ENCODE measurements at places on chromosomes 2 and 18. TPM values are rescaled to one million over a fixed set of nuclear protein-coding genes. Genes with fewer than 3 reads are reported as not detected.

The TDRD15 gene
- not detected for total RNA-seq

The ARL4C gene
- 133 TPM for total RNA-seq

The GKN1 gene
- total RNA-seq: 0.29 TPM

The PSTPIP2 gene
- total RNA-seq: 6.8 TPM

The ARHGAP25 gene
- 0.29 TPM for total RNA-seq

The ASTL gene
- total RNA-seq: not detected

The SLC4A5 gene
- 2.7 TPM for total RNA-seq

The NYAP2 gene
- total RNA-seq: under 0.01 TPM

The CUL3 gene
- 59.5 TPM for total RNA-seq

DNA sequence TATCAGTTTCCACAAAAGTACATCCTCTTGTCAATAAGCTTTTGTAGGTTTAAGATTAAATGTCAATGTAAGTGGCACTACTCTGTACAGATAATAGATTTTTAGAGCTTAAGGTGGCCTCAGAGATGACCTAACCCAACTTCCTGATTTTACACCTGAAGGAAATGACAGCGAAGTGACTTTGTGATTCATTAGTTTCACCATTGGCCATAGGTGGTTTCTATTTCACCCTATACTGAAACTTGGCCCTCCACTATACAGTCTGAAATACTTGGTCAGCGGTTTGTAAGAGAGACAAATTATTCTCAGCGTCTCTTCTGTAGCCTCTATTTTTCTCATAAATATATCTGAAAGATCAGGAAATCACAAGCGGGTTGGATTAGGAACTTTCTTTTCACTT, 330.4 kb upstream of the FAM98A start:
- no peaks in the 10 kb centered on the region for H3K36me3 ChIP-seq
- DNase-seq: no peak
- H3K4me1 ChIP-seq: no peaks in the 10 kb centered on the region
- H3K27me3 ChIP-seq: no peaks in the 10 kb centered on the region
- H3K27ac ChIP-seq: no peak overlapping the region

DNA sequence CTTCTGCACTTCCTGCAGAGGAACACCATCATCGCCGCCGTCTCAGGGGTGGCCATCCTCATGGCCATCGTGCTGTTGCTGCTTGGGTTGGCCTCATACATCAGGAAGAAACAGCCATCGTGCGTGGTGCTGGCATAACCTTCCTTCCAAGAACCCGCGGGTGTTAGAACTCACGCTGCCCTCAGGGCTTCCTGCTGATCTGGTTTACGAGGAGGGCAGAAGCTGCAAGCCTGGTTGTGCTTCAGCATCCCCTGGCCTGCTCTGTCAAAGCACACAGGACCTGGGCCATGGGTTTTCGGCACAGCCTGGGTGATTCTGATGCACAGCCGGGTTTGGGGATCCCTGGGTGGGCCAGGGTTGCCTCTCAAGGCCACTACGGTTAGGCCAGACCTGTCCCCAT, 12.2 kb upstream of the ZAP70 start:
- no peak for DNase-seq
- peaks cover 11% of the 10 kb centered on the region for H3K4me1 ChIP-seq
- no peaks in the 10 kb centered on the region for H3K36me3 ChIP-seq
- H3K27ac ChIP-seq: peak overlapping the region; percentile 66
- H3K27me3 ChIP-seq: no peaks in the 10 kb centered on the region

- no peak for DNase-seq
- no peak overlapping the region for H3K4me3 ChIP-seq
- H3K4me1 ChIP-seq: peaks cover 2% of the 10 kb centered on the region
- H3K27ac ChIP-seq: no peak overlapping the region
- no peaks in the 10 kb centered on the region for H3K36me3 ChIP-seq
Observed at GRCh38 chr2:233041722-233042323, 9.4 kb downstream of the NEU2 start.

DNA sequence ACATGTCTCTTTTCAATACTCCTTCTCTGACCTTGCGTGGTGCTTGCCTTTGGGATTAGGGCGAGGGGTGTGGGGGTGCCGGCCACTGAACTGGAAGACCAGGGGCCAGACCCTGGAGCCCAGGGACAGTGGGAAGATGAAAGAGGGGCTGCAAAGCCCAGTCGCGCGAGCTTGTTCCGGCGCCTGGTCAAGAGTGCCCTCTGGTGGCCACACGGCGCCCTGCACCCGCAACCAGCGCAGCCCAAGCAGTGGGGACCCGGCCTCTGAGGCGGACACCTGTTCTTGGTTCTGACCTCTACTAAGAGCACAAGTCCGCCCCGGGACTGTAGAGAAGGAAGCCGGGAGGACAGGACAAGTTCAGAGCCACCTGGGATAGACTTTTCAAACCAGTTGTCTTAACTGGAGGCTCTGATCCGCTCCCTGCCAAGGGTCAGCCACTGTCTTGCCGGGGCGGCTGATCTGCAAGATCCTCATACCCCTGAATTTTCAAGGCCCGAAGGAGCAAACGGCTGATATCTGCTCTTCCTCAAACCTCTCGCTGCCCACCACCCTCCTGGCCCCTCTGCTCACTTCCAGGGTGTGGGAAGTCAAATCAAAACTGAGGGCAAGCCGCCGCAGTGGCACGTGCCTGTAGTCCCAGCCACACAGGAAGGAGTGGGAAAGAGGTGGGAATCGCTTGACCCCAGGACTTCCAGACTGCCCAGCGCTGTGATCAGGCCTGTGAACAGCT, 14.9 kb upstream of the MSH6 start:
- no peaks in the 10 kb centered on the region for H3K4me1 ChIP-seq
- H3K4me3 ChIP-seq: peak overlapping the region; percentile 62
- no peaks in the 10 kb centered on the region for H3K27me3 ChIP-seq
- H3K27ac ChIP-seq: no peak overlapping the region

GRCh38 chr2:59871830-59872229, 681.6 kb downstream of the BCL11A start:
- H3K27ac ChIP-seq: no peak overlapping the region
- no peaks in the 10 kb centered on the region for H3K4me1 ChIP-seq
- no peaks in the 10 kb centered on the region for H3K27me3 ChIP-seq
- no peak overlapping the region for H3K4me3 ChIP-seq
- no peaks in the 10 kb centered on the region for H3K36me3 ChIP-seq

GRCh38 chr2:177602611-177603164, 210.1 kb downstream of the AGPS start:
- no peaks in the 10 kb centered on the region for H3K36me3 ChIP-seq
- no peak overlapping the region for H3K27ac ChIP-seq
- peaks cover 14% of the 10 kb centered on the region for H3K27me3 ChIP-seq
- H3K4me3 ChIP-seq: no peak overlapping the region
- no peak for DNase-seq
- H3K4me1 ChIP-seq: peaks cover 6% of the 10 kb centered on the region

GRCh38 chr2:201794294-201794693, 12.0 kb upstream of the CDK15 start:
- DNase-seq: peak; percentile 36
- H3K36me3 ChIP-seq: no peaks in the 10 kb centered on the region
- no peak overlapping the region for H3K4me3 ChIP-seq
- H3K27ac ChIP-seq: no peak overlapping the region

DNA sequence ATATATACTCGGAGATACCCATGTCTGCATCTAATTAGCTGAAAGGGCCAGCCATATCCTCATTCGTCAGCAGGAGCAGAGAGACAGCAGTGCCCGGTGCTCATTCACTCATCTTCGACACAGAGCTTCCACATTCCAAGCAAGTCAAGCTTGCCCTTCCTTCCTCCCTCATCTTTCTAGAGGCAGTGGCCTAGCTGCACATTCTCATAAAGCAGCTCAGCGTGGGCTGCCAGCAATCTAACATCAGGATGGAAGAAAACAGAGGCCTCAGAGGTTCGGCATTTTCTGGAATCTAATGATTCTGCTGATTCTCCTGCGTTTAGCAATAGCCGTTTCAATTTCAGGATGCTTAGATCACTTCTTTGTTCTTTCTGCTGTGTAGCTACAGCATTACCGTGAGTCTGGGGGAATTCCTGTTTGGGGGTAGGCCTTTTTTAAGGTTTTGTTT, 68.8 kb downstream of the CLHC1 start:
- H3K4me3 ChIP-seq: no peak overlapping the region
- no peaks in the 10 kb centered on the region for H3K36me3 ChIP-seq
- DNase-seq: no peak
- H3K27me3 ChIP-seq: no peaks in the 10 kb centered on the region
- peaks cover 56% of the 10 kb centered on the region for H3K4me1 ChIP-seq

- H3K27me3 ChIP-seq: no peaks in the 10 kb centered on the region
- H3K36me3 ChIP-seq: no peaks in the 10 kb centered on the region
- no peak overlapping the region for H3K4me3 ChIP-seq
- H3K27ac ChIP-seq: no peak overlapping the region
- H3K4me1 ChIP-seq: no peaks in the 10 kb centered on the region
Observed at GRCh38 chr2:191999101-191999841, 152.4 kb upstream of the CAVIN2 start.

GRCh38 chr2:234864506-234864905, 87.3 kb upstream of the SH3BP4 start:
- peaks cover 5% of the 10 kb centered on the region for H3K4me1 ChIP-seq
- no peak overlapping the region for H3K27ac ChIP-seq
- no peak overlapping the region for H3K4me3 ChIP-seq
- H3K27me3 ChIP-seq: peaks cover 3% of the 10 kb centered on the region
- DNase-seq: no peak
- H3K36me3 ChIP-seq: no peaks in the 10 kb centered on the region

DNA sequence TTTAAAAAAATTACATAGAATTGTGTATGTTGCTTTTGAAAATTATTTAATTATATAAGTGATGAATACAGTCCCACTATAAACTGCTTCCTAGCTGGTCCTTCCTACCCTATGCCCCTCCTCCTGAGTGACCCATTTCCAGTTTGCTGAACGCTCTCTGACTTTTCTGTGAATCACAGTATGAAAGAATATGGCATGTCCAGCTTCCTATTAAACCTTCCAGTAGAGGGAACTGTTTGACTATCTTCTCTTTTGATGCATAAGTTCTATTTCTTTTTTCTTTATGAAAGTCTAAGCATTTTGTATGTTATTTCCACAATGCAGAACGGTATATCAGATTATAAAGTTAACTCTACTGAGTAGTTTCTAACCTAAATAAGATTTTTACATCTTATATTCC, 41.3 kb downstream of the PSMG2 start:
- H3K27ac ChIP-seq: no peak overlapping the region
- DNase-seq: peak; percentile 95
- no peak overlapping the region for H3K4me3 ChIP-seq
- H3K4me1 ChIP-seq: peaks cover 38% of the 10 kb centered on the region

DNA sequence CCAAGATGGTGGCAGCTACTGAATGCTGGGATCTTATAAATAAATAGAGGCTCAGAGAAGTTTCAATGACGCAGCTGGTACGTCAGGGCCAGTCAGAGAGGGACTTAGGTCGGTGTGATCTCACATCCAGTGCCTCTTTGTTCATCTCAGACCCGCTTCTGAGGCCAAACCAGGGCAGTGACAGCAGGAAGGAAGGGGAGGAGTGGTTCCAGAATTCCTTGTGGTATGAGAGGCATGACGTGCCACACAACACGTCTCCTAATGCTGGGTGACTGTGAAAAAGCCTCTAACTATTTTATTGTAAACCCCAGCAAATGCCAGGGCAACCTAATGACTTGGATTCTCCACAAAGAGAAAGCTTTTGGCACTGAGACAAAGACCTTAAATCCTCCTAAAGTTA, 423.3 kb downstream of the LPIN1 start:
- peak; percentile 85 for DNase-seq
- peak overlapping the region; percentile 97 for H3K27ac ChIP-seq
- H3K27me3 ChIP-seq: no peaks in the 10 kb centered on the region
- peaks cover 23% of the 10 kb centered on the region for H3K4me1 ChIP-seq
- no peaks in the 10 kb centered on the region for H3K36me3 ChIP-seq
- H3K4me3 ChIP-seq: no peak overlapping the region

DNA sequence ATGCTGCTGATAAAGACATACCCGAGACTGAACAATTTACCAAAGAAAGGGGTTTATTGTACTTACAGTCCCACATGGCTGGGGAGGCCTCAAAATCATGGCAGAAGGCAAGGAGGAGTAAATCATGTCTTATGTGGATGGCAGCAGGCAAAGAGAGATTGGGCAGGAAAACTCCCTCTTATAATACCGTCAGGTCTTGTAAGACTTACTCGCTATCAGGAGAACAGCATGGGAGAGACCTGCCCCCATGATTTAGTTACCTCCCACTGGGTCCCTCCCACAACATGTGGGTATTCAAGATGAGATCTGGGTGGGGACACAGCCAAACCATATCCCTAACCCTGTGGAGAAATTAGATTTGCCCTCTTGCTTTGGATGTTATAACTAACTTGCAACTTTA, 1068.0 kb upstream of the ZEB2 start:
- H3K4me3 ChIP-seq: no peak overlapping the region
- H3K27me3 ChIP-seq: no peaks in the 10 kb centered on the region

- no peaks in the 10 kb centered on the region for H3K36me3 ChIP-seq
- no peaks in the 10 kb centered on the region for H3K27me3 ChIP-seq
- H3K4me3 ChIP-seq: peak overlapping the region; percentile 37
Observed at GRCh38 chr2:174025271-174026121, 60.3 kb upstream of the SP3 start.

DNA sequence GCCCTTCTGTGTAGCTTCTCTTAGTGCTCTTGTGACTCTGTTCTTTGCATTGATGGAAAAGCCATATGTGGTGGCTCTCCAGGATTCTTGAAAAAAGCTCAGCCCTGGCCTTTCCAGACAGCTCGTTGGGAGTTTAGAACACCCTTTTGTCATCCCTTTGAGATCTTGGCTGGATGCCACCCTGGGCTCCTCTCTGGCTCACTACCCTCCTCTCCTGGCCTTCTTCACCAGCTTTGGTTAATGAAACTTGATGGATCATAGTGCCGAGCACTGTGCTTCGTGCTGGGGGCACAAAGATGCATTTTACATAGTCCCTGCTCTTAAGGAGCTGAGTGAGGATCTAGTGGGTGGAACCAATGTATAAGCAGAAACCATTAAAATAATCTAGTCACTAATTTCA, 15.6 kb upstream of the FHOD3 start:
- DNase-seq: no peak
- H3K27me3 ChIP-seq: peaks cover 15% of the 10 kb centered on the region
- H3K4me3 ChIP-seq: no peak overlapping the region
- no peaks in the 10 kb centered on the region for H3K36me3 ChIP-seq

- H3K36me3 ChIP-seq: no peaks in the 10 kb centered on the region
- H3K4me3 ChIP-seq: no peak overlapping the region
- H3K27ac ChIP-seq: no peak overlapping the region
- H3K4me1 ChIP-seq: peaks cover 7% of the 10 kb centered on the region
- DNase-seq: no peak
- no peaks in the 10 kb centered on the region for H3K27me3 ChIP-seq
Observed at GRCh38 chr2:15155959-15156574, 405.1 kb downstream of the NBAS start.

Data from osteoblast (primary cell).